GM03348 (cell line): ENCODE measurements at places on chromosomes 1 and 21.

- DNase-seq = no peak
Measured at GRCh38 chr1:888297-888696, 35.4 kb upstream of the SAMD11 start.

DNA sequence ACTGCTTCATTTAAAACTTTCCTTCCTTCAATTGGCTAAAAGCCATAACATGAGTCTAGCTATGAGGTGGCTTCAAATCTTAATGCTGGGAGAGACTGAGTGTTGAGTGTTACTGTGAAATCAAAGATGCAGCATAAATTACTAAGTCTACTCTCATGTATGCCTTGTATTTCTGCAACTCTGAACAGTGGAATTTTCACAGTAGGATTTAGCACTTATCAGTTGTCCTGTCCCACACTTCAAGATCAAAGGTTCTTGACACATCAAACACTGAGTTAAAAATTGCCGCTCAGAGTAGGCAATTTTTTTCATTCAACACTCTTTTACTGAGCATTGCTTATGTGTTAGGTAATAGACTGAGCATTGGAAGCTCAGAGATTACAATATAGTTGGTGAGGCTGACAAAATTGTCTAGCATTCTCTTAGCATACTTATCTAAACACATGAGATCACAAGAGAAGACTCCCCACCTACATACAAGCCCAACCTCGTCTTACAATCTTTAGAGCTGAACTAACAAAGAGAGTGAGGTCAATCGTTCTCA is 56.4 kb upstream of the ADORA3 start:
- DNase-seq = peak; percentile 42

GRCh38 chr1:25031966-25032667 is 102.0 kb upstream of the RUNX3 start:
- no peak for DNase-seq

- no peak for DNase-seq
Measured at GRCh38 chr1:205939690-205940330, 3.4 kb downstream of the SLC26A9 start.

DNA sequence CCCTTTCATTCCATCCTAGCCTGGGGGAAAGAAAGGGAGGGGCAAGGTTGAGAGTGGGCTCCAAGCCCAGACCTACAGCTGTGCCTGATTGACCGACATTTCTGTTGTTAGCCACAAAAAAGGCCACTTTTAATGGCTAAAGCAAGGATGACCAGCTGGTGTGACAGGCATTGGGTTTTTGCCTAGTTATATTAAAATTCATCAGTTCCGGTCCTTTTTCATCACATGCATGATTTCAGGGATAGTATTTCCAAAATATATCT is 192.3 kb downstream of the ZNF326 start:
- DNase-seq = no peak

DNA sequence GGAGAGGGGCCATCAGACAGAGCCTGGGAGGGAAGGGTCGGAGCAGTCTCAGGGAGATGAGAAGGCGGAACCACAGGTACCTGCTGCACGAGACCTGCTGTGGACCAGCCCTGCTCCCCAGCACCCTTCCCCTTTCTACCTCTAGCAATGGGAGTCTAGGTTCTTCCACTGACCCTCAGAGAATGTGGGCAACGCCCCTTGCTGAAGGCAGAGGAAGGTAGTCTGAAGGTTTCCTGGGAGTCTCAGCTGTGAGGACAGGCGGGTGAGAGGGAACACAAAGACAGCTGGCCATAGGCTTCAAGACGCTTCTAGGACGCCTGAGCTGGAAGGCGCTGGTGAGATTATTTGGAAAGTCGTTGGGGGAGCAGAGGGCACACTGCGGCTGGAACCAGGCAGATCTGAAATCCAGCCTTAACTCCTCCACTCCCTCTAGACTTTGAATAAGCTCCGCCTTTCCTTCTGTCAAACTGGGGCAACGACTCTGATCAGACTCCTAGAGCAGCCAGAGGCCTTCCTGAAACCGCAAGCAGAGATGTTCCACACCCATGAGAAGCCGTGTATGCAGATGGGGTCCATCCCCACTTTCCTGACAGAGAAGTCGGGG is 18.1 kb downstream of the SLC45A3 start:
- DNase-seq = no peak

DNA sequence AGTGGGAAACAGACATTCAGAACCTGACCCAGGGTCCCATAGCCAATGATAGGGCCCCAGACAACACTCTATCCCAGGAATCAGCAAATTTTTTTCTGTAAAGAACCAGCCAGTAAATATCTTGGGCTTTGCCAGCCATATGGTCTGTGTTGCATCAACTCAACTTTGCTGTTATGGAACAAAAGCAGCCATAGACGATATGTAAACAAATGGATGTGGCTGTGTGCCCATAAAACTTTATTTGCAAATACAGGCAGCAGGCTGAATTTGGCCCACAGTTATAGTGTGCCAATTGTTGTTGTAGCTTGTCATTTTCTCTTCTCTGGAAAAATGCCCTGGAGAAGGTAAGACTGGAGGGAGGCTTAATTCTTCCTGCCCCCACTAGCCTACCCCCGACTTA is 431.1 kb upstream of the VAMP3 start:
- DNase-seq = no peak

GRCh38 chr1:27526569-27527222 is 36.7 kb upstream of the WASF2 start:
- DNase-seq = no peak

- no peak for DNase-seq
Measured at GRCh38 chr1:200856716-200857357, 15.9 kb upstream of the GPR25 start.

GRCh38 chr1:59005491-59006288 is 221.8 kb upstream of the JUN start:
- no peak for DNase-seq

DNA sequence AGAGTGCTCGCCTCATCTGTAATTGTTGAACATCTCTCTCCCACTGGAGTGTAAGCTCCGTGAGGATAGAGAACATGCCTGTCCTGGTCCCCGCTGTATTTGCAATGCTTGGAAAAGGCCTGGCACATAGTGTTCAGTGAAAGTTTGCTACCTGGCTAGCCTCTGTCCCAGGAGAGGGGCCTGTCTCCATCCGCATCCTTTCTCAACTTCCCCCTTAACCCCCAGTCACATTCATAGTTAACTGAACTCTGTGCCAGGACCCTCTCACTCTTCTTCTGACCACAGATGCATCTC is 15.2 kb downstream of the SPOCD1 start:
- DNase-seq = no peak

- no peak for DNase-seq
Measured at GRCh38 chr1:22217811-22218460, 75.0 kb upstream of the WNT4 start.

GRCh38 chr1:226976978-226977642 is 37.0 kb downstream of the COQ8A start:
- DNase-seq = no peak

DNA sequence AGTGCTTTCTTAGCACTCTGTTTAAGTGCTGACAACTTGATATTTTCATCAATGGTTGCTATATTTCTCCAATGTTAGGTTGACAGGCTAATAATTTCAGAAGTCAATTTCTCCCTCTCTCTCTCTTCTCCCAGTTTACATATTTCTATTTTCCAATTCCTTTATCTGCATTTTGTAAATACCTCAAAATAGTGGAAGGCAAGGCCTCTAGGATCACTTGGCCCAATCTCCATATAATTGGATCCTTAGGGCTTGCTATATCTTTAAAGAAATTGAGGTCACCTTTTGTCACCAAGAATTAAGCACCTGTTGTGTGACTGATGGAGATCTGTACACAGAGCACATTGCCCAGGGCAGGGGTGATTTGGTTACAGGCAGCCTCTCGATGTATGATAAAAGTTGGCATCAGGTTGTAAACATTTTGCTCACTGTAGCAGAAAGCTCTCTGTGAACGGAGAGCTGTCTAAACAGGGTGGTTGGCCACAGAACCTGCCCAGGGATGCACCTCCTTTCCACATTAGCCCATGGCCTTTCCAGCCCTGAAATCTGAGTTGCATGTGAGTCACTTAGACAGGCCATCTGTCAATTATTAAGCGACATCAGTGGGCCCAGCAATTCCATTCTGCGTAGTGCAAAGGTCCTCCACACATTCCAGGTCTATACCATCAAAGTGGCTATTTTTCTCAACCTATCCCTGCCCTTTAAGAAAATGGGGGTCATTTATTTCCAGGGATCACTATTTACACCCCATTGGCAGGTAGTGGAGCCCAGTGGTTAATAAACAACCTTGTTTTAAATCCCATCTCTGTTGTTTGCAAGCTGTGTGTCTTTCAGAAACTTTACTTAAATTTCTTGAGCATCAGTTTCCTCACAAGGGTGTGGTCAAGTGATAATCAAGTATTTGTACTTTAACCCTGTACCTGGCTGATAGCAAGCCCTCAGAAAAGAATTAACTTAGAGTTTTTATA is 29.1 kb upstream of the IRF2BP2 start:
- no peak for DNase-seq

DNA sequence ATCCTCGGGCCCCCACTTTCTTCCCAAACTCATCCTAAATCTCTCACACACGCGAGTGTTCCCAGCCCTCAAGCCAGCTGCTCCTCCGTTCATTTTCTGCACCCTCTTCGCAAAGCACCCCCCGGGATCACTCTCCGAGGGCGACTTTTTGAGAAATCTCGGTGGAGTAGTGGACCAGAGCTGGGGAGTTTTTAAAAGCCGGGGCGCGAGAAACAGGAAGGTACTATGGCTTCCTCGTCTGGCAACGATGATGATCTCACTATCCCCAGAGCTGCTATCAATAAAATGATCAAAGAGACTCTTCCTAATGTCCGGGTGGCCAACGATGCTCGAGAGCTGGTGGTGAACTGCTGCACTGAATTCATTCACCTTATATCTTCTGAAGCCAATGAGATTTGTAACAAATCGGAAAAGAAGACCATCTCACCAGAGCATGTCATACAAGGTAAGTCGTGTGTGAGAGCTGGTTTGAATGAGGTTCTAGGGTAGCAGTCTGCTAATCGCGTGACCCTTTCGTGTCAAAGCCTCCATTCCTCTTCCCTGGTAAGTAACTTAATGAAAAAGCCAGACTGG is 800 bp downstream of the DR1 start:
- peak; percentile 12 for DNase-seq

DNA sequence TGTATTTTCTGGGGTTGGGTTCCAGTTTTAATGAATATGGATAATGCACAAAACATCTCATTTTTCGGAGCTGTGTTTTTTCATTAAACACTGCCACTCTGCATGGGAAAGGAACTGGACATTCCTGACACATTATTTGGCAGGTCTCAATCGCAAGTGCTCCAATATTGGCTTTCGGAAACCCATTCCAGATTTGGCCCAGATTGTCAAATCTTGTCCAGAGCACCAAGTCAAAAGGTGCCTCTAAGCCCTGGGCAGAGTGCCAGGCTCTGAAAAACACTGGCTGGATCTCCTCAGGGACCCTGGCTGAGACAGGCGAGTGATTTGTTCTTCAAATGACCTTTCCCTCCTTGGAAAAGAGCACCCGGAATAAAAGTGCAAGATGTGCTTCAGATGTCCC is 68.4 kb upstream of the MRPS6 start:
- DNase-seq = no peak

- DNase-seq = no peak
Measured at GRCh38 chr1:68814067-68814466, 317.2 kb upstream of the DEPDC1 start.

- DNase-seq = no peak
Measured at GRCh38 chr1:51578383-51579109, 38.3 kb upstream of the OSBPL9 start.

- no peak for DNase-seq
Measured at GRCh38 chr1:180217006-180217405, 13.1 kb upstream of the LHX4 start.

DNA sequence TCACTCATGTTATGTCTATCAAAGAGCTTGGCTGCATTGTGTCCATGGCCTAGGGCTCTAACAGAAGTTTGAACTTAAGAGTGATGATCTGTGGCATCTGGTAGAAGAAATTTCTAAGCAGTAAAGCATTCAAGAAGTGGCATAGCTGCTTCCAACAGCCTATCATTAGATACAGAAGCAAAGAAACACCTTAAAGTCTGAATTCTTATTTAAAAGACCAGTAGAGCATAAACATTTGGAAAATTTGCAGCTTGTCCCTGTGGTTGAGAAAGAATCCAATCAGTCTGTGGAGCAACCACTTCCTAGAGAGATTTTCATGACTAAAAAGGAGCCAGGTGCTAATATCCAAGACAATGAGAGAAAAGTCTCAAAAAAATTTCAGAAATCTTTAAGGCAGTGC is 165.5 kb downstream of the SNX7 start:
- no peak for DNase-seq

GRCh38 chr1:201016211-201016651 is 7.3 kb downstream of the KIF21B start:
- no peak for DNase-seq

DNA sequence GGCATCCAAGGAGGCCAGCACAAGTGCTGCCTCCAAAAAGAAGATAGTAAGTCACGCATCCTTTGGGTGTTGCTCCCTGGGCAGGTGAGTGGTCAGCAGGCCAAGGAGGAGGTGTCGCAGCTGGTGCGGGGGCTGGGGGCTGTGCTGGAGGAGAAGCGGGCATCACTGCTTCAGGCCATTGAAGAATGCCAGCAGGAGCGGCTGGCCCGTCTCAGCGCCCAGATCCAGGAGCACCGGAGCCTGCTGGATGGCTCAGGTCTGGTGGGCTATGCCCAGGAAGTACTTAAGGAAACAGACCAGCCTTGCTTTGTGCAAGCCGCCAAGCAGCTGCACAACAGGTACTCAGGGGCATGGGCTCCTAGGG is 4.3 kb downstream of the TRIM46 start:
- DNase-seq = no peak

DNA sequence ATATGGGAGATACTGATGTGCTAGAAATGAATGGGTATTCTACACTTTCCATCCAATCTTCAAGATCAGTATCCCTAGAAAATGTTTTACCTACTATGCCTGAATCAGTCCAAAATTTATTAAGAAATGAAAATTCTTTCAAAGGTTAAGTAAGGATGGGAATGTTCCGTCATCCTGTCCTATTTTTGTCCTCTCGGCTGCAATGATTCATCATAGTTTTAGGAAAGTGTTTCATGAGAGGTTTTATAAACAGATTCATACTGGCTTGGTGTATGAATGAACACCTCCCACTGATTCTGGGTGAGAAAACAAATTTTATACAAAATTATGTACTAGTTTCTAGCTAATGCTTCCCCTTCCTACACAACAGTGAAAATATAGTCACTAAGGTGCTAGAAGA is 504.6 kb upstream of the NR5A2 start:
- DNase-seq = peak; percentile 46

- DNase-seq = peak; percentile 18
Measured at GRCh38 chr1:172761581-172762486, 102.9 kb downstream of the FASLG start.

DNA sequence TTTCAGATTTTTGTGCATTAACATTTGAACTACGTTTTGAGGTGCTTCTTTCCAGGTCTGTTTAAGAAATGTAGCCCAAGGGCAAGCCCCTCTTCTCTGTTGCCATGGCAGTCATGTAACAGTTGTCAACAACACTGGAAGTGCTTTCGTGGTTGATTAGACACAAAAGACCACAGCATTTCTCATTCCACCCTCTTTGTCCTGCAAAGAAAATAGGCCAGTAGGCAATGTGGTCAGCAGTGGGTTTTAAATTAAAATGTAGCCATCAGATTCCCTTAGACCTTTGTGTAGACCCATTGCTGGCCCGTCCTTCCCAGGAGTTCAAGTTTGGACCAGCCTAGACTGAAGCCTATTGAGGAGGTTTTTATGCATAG is 35.4 kb downstream of the VANGL1 start:
- no peak for DNase-seq
